ENCODE measurements at places on chromosomes 4 and X.

- no peak for DNase-seq
Observed at GRCh38 chrX:154355776-154356140, 18.7 kb downstream of the FLNA start.

- no peak for DNase-seq
Observed at GRCh38 chr4:1187182-1187581, 14.8 kb upstream of the SPON2 start.

DNA sequence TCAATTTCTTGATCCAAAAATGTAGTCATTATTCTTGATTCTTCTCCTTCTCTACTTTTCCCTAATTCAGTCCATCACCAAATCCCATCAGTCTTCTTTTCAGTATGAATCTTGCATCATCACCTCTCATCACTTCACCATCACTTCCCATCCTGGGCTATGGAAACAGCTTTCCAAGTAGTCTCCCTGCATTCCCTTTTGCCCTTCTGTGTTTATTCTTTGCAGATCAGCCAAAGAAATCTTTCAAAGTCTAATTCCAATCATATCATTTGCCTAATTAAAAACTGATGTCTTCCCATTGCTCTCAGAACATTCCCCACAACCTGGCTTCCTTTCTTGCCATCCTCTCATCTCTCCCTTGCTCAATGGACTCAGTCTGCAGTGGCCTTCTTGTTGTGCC lies 201.7 kb upstream of the ADAMTS3 start:
- no peak for DNase-seq

DNA sequence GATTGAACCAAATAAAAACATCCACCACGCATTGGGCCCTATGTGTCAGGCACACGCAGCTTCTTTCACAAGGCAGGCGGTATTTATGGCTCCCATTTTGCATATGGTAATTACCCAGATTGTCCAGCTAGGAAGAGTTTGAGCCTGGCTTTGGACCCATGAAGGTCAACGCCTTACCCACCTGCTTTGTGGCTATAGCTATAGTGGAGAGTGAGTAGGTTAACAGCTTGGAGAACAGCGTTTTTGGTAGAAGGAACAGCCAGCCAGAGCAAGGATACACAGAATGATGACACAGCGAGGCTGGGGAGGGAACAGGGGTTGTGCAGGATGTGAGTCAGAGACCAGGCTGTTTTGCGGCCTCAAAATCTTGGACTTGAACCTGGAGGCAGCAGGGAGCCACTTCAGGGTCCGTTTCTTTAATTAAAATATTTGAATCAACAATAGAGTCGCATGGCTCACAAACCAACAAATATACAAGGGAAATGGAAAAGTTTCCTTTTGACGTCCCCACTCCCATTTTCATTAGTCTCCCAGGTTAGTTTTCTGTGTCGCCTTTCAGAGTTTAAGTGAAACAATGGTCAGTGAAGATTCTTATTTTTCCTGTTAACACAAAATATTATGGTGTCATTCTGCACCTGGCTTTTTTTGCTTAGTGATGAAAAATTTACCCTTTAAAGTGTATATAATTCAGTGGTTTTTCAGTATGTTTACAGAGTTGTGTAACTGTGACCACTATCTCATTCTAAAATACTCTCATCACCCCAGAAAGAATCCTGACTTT lies 118.2 kb upstream of the STX18 start:
- no peak for DNase-seq

DNA sequence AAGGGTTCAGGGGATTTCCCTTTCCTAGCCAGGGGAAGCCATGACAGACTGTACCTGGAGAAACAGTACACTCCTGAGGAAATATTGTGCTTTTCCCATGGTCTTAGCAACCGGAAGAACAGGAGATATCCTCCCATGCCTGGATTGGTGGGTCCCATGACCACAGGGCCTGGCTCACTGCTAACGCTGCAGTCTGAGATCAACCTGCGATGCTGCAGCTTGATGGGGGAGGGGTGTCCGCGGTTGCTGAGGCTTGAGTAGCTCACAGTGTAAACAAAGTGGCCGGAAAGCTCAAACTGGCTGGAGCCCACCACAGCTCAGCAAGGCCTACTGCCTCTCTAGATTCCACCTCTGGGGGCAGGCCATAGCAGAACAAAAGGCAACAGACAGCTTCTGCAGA lies 819.5 kb downstream of the TECRL start:
- DNase-seq: no peak

DNA sequence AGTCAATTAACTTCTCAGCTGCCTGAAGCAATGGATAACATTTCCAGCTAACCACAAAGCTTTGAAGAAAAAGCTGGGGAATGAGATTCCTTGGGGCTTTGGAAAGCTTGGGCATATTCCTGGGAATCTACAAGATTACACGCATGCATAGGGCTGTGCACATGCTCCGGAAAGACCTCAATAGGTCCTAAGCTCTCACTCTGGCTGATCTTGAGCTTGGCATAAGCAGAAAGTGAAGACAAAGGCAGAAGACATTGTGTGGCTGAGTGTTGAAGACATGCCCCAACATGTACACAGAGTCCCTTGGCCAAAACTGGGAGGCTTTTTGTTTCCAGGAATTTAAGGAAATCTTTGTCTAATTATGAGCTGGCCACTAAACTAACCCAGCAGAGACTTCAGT lies 31.2 kb downstream of the ATG4A start:
- DNase-seq: peak; percentile 4

DNA sequence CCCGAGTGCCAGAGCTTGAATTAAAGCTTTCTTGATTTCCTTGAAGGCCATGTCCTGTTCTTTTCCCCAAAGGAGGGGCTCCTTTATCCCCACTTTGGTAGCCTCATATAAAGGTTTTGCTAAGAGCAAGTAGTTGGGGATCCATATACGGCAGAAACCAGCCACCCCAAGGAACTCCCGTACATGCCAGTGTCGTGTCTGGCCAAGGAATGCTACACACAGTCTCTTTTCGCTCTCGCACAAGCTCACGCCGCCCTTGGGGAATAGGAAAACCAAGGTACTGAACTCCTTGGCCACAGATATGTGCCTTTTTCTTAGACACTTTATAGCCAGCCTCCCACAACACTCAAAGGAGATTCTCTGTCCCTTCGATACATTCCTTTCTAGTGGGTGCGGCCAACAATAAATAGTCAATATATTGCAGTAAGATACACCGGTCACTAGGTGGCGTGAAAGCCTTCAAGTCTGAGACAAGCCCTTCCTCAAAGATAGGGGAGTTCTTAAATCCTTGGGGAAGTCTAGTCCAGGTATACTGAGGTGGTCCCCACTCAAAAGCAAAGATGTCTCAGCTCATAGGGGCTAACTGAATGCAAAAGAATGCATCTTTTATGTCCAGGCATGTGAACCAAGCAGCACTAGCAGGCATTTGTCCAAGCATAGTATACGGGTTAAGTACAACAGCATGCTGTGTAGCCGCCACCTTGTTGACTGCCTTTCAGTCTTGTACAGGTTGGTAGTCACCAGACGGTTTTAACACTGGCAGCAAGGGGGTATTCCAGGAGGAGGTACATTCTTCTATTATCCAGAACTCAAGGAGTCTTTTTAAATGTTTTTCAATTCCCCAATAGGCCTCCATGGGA lies 57.8 kb upstream of the XAGE1B start:
- DNase-seq: peak; percentile 11

Data from DMS79 treated with DMSO at 0.1 percent for 48 hours (cell line).